ENCODE measurements at places on chromosomes 5 and 9.

DNA sequence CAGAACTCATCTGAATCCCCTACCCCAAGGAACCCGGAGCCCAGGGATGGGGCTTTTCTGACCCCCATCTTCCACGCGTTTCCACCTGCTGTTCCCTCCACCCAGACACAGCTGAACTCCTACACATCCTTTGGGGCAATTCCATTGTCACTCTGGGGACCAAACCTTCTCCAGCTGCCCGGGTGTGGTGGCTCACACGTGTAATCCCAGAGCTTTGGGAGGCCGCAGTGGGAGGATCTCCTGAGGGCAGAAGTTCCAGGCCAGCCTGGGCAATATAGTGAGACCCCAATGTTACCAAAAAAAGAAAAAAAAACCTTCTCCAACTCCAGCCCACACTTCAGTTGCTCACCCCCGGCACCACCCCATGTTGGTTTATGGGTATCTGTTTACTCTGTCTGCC is 8.1 kb downstream of the EPB41L4B start:
- H3K4me1 ChIP-seq = peaks cover 8% of the 10 kb centered on the region
- no peaks in the 10 kb centered on the region for H3K36me3 ChIP-seq
- H3K4me3 ChIP-seq = no peak overlapping the region
- H3K27me3 ChIP-seq = peaks cover 39% of the 10 kb centered on the region

GRCh38 chr5:143752165-143752850 is 59.7 kb upstream of the HMHB1 start:
- no peaks in the 10 kb centered on the region for H3K4me1 ChIP-seq
- no peak overlapping the region for H3K4me3 ChIP-seq
- H3K36me3 ChIP-seq = no peaks in the 10 kb centered on the region
- H3K27me3 ChIP-seq = no peaks in the 10 kb centered on the region
- DNase-seq = no peak

DNA sequence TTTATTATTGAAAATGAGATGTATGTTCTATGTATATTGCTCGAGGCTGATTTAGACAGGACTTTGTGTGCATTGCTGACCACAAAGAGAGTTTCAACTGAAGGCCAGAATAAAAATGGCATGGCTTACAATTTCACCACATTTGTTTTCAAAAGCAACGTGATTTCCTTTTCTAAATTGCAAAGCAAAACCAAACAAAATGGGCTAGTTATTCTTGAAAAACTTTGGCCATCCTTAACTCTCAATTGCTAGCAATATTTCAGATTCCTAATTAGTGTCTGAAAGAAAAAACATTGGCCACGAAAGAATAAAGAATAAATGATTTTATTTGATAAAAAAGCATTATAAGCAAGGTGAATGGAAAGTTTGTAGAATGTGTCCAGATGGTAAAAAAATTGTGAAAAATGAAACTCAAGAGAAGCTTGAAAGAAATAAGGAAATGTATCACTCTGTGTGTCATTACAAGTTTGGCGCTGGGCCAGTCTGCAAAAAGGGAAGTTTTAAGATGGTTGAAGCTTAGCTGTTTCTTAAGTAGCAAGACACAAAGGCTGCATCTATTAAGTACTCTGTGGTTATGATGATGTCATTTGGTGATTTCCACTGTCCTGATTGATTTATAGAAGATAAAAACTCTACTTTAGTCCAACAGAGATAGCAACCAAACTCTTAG is 89.2 kb upstream of the PRLR start:
- H3K4me1 ChIP-seq = no peaks in the 10 kb centered on the region
- H3K27me3 ChIP-seq = no peaks in the 10 kb centered on the region
- peak overlapping the region; percentile 95 for H3K27ac ChIP-seq
- peak; percentile 76 for DNase-seq
- no peak overlapping the region for H3K4me3 ChIP-seq

DNA sequence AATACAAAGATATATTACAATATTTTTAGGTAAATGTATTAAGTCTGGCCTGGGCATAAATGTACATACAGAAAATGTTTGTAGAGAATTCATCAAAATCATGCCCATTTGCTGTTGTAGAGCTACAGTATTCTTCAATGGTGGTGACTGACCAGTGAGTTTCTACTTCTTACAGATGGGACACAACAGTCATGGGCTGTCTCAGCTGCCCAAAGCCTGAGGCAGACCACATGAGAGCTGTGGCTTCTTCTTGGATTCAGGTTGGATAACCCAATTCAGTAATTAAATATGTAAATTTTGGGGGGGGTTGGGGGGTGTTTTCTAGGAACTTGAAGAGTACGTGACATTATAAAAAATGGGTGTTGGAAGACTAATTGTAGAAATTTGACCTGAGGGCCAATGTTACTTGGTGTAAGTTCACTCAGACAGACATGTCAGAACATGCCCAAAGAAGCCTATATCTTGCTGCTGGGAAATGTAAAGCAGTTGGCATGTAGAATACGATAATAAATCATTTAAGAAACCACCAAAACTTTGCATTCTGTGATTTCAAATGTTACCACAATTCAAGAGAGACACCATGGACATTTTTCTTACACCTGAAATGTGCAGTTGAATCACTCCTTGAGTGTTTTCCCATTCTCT is 17.9 kb downstream of the STARD4 start:
- peaks cover 6% of the 10 kb centered on the region for H3K36me3 ChIP-seq
- no peaks in the 10 kb centered on the region for H3K4me1 ChIP-seq
- DNase-seq = no peak
- no peaks in the 10 kb centered on the region for H3K27me3 ChIP-seq

- H3K4me3 ChIP-seq = no peak overlapping the region
- no peaks in the 10 kb centered on the region for H3K27me3 ChIP-seq
These were observed 797 bp upstream of the CCL27 start for GRCh38 chr9:34663303-34663605.

DNA sequence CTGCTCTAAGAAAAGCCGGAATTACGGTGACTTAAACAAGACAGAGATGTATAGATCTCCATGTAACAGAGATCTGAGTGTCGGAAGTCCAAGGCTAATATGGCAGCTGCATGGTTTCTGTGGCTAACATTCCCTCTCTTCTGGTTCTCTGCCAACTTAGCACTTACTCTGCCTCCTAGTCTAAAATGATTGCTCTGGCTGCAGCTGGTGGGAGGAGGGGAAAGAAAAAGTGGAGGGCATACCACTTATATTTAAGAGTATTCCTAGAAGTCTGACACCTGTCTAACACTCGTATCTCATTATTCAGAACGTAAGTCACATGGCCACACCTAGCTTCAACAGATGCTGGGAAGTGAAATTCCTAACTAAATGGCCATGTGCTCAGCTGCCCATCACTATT is 551.5 kb upstream of the TLE4 start:
- no peaks in the 10 kb centered on the region for H3K27me3 ChIP-seq
- H3K4me3 ChIP-seq = no peak overlapping the region
- DNase-seq = no peak
- no peak overlapping the region for H3K27ac ChIP-seq

GRCh38 chr5:133953568-133954145 is 14.8 kb downstream of the C5orf15 start:
- no peak for DNase-seq
- H3K27me3 ChIP-seq = no peaks in the 10 kb centered on the region
- H3K27ac ChIP-seq = no peak overlapping the region
- H3K36me3 ChIP-seq = peaks cover 11% of the 10 kb centered on the region
- peaks cover 6% of the 10 kb centered on the region for H3K4me1 ChIP-seq
- no peak overlapping the region for H3K4me3 ChIP-seq

DNA sequence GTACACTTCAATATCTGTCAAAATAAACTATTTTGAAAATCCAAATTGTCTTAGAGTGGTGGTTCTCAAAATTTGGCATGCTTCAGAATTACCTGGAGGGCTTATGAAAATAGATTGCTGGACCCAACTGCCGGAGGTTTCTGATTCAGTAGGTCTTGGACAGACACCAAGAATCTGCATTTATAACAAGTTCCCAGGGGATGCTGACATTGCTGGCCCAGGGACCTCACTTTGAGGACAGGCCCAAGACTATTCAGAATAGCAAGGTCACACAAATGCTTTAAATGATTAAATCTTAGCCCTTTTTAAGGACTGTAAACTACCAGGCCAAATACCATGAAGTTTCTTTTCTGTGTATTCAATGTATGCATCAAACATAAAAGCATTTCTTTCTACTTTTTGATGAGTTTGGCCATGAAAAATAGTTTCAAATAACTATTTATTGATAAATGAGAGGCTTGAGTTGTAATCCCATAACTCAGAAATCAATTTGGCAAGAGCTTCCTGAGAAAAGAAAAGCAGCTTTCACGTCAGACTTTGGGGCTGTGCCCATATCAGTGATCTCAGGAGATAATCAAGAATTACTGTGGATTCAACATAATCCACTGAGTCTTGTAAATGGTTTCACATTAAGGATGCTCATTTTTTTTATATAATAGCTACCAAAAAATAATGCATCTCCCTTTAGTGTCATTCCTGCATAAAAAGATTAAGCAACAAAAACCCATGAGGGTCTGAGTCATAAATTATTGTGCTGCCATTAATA is 191.4 kb downstream of the FRMD3 start:
- DNase-seq = no peak
- no peaks in the 10 kb centered on the region for H3K36me3 ChIP-seq
- H3K27me3 ChIP-seq = no peaks in the 10 kb centered on the region
- no peaks in the 10 kb centered on the region for H3K4me1 ChIP-seq
- H3K4me3 ChIP-seq = no peak overlapping the region

GRCh38 chr9:123376218-123377071 is 20.4 kb downstream of the CRB2 start:
- H3K36me3 ChIP-seq = peaks cover 3% of the 10 kb centered on the region
- peaks cover 7% of the 10 kb centered on the region for H3K4me1 ChIP-seq
- H3K4me3 ChIP-seq = no peak overlapping the region
- H3K27ac ChIP-seq = no peak overlapping the region
- H3K27me3 ChIP-seq = peaks cover 16% of the 10 kb centered on the region
- DNase-seq = no peak

DNA sequence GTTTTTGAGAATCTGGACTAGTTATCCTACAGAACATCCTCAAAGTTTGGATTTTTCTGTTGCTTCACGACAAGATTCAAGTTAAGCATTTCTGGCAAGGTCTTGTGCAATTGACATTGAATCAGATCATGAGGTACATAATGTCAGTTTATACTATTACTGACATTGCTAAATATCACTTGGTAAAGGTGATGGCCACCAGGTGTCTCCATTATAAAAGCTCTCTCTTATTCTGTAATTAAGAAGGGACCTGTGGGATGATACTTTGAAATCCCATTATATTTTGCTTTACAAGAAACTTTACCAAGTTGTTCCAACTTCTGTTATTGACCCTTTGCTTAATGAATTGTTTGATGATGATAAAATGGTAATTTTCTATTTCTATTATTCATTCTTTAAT is 131.0 kb upstream of the ASTN2 start:
- no peak overlapping the region for H3K27ac ChIP-seq
- H3K27me3 ChIP-seq = no peaks in the 10 kb centered on the region
- DNase-seq = no peak

GRCh38 chr9:77534376-77535057 is 113.6 kb downstream of the GNA14 start:
- H3K4me1 ChIP-seq = no peaks in the 10 kb centered on the region
- no peak for DNase-seq
- H3K36me3 ChIP-seq = no peaks in the 10 kb centered on the region
- no peak overlapping the region for H3K4me3 ChIP-seq
- H3K27ac ChIP-seq = no peak overlapping the region
- H3K27me3 ChIP-seq = no peaks in the 10 kb centered on the region

DNA sequence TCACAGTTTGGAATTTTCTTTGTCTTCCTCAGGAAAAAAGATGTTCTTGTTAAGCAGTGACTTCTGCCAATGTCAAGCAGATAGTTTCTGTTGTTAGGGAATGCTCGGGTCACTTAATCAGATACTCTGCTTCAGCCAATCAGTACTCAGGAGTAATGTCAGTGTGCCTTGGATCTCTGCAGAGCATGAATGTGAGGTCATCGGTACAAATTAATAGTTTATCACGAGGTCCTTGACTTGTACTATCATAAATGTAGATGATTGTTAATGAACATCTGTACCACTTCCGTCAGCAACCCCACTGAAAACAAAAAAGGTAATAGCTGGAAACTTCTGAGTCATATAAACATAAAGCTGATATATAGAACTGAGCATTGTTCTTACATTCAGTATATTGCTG is 73.6 kb downstream of the FBXL7 start:
- H3K36me3 ChIP-seq = no peaks in the 10 kb centered on the region
- H3K4me3 ChIP-seq = no peak overlapping the region
- no peaks in the 10 kb centered on the region for H3K27me3 ChIP-seq
- H3K4me1 ChIP-seq = no peaks in the 10 kb centered on the region

DNA sequence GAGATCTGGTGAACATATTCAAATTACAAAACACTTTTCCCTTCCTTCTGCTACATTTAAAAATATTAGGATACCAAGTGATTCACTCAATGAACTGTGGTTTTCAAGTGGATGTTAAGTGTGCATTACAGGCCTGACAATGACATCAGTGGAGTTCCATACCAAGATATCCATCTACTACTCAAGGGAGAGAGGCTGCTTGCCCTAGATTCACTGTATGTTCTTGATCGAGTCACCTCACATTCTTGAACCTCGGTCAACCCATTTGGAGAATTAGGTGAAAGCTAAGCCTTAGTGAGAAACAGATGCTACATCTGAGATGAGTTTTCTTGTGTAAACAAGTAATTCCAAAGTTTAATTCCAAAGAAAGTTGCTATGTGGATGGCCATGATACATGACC is 142.2 kb downstream of the FGF10 start:
- DNase-seq = no peak
- no peaks in the 10 kb centered on the region for H3K27me3 ChIP-seq
- H3K4me1 ChIP-seq = no peaks in the 10 kb centered on the region
- no peaks in the 10 kb centered on the region for H3K36me3 ChIP-seq
- no peak overlapping the region for H3K27ac ChIP-seq
- no peak overlapping the region for H3K4me3 ChIP-seq

- no peak for DNase-seq
- no peak overlapping the region for H3K27ac ChIP-seq
- no peaks in the 10 kb centered on the region for H3K36me3 ChIP-seq
- H3K4me1 ChIP-seq = no peaks in the 10 kb centered on the region
- H3K4me3 ChIP-seq = no peak overlapping the region
- peaks cover 5% of the 10 kb centered on the region for H3K27me3 ChIP-seq
These were observed 152.4 kb upstream of the CCDC152 start for GRCh38 chr5:42604171-42604711.

DNA sequence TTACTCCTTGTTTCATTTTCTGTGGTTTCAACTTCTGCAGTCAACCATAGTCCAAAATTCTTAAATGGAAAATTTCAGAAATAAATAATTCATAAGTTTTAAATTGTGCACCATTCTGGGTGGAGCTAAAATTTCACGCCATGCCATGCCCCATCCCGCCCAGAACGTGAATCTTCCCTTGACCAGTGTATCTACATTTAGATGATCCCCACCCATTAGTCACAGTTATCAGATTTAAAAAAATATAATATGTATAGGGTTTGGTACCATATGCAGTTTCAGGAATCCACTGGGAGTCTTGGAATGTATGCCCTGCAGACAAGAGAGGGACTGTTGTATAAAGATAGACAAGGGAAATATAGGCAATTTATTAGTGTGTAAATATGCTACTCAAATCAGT is 759.7 kb upstream of the ZNF608 start:
- no peaks in the 10 kb centered on the region for H3K36me3 ChIP-seq
- no peak overlapping the region for H3K4me3 ChIP-seq
- no peak for DNase-seq
- H3K4me1 ChIP-seq = no peaks in the 10 kb centered on the region

GRCh38 chr9:81538890-81539289 is 150.5 kb downstream of the TLE1 start:
- no peaks in the 10 kb centered on the region for H3K27me3 ChIP-seq
- no peak overlapping the region for H3K4me3 ChIP-seq
- no peaks in the 10 kb centered on the region for H3K4me1 ChIP-seq
- no peak overlapping the region for H3K27ac ChIP-seq
